ENCODE measurements at places on chromosomes 7 and 10.
A peak's percentile ranks its signal among the peaks of the same experiment; 100 is the strongest.

DNA sequence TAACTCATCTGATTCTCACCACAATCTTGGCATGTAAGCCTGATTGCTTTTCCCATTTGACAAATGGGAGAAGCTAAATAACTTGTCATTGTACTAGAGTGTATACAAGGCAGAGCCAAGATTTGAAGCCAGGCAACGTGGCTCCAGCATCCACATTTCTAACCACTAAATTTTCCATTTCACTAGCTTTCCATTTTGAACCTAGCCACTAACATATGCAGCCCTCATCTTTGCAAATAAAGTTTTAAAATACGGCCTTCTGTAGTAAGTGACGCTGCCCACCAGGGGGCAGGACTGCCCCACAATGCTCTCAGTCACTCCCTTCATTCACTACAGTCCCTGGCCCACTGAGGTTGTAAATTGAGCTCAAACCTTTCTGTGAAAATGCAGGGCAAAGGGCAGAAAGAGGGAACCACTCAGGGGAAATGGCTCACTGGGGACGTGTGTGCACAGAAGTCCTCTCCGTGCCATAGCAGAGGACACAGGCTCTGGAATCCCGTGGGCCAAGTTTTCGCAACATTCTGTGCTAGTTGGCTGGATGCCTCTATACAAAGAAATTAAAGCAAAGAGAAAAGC lies 315.7 kb downstream of the TNS3 start:
- DNase-seq: peak; percentile 15

GRCh38 chr10:28332726-28333125 lies 29.9 kb upstream of the MPP7 start:
- no peak for DNase-seq

- no peak for DNase-seq
Measured at GRCh38 chr10:130621231-130621775, 485.1 kb downstream of the GLRX3 start.

DNA sequence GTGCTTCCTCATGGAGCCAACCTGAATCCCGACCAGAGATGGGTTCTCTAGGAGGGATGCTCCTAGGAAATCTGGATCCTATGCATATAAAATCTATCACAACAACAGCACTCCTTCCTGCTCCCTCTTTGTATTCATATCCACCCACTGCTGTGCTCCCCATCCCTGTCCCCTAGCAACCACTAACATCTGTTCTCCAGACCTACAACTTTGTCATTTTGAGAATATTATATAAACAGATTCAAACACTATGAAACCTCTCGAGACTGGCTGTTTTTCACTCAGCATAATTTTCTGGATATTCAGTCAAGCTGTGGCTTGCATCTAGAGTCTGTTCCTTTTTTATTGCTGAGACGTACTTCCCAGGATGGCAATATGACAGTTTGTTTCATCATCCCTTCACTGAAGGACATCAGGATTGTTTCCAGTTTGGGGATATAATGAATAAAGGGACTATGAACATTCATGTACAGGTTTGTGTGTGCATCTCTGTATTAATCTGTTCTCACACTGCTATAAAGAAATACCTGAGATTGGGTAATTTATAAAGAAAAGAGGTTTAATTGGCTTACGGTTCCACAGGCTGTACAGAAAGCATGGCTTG lies 36.0 kb upstream of the PRR15 start:
- DNase-seq: no peak

DNA sequence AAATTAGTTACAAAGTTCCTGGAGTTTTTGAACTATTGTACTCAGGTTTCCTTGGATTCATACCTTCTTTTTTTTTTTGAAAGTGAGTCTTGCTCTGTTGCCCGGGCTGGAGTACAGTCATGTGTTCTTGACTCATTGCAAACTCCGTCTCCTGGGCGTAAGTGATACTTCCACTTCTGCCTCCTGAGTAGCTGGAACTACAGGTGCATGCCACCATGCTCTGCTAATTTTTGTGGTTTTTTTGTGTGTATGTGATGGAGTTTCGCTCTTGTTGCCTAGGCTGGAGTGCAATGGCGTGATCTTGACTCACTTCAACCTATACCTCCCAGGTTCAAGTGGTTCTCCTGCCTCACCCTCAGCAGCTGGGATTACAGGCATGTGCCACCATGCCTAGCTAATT lies 22.3 kb downstream of the MCM10 start:
- no peak for DNase-seq

- DNase-seq: no peak
Measured at GRCh38 chr7:45237788-45238461, 80.3 kb downstream of the RAMP3 start.

GRCh38 chr7:110283056-110283455 lies 807.9 kb upstream of the LRRN3 start:
- no peak for DNase-seq

DNA sequence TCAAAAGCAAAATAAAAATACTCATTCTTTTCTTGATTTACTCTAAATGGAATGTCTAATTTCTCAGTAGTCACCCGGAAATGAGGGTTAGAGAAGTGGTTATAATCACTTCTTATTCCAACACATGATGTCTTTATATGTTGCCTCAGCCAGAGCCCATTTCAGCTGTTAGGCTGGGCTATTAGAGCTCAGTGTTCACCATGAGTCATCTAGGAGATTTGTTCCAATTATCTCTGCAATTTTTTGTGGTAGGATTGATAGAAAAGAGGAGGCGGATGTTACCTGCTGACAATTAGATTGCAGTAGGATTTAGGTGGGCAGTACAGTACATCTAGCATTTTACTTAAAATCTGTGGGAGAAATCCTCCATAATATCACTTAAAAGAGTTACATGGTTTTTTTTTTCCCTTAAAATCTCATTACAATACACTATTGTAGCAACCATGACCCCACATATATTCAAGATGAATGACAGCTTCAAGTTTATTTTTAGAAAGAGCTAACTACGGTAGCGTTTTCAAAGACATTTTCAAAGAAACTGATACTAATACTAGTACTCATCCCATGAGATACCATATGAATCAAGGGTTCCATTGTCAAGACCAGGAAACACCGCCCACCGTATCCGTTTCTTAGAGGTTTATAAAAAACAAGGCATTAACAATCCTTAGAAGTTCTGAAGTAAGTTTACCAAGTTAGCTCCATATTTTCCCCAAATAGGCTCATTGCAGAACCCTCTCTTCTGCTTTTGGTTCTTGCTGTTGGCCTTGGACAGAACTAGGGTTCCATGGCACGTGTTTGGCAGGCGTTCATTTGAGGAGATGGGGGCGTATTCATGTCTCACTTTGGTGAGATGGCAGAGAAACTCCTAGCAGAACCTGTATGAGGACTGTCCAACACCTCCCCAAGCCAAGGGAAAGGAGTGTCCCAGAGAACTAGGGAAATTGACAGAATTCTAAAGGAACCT lies 10.4 kb downstream of the CPA2 start:
- peak; percentile 11 for DNase-seq

- no peak for DNase-seq
Measured at GRCh38 chr10:73247509-73248258, 629 bp upstream of the DNAJC9 start.

- no peak for DNase-seq
Measured at GRCh38 chr7:84848219-84848973, 338.5 kb downstream of the SEMA3D start.

- DNase-seq: no peak
Measured at GRCh38 chr10:26408858-26409494, 29.2 kb upstream of the APBB1IP start.

DNA sequence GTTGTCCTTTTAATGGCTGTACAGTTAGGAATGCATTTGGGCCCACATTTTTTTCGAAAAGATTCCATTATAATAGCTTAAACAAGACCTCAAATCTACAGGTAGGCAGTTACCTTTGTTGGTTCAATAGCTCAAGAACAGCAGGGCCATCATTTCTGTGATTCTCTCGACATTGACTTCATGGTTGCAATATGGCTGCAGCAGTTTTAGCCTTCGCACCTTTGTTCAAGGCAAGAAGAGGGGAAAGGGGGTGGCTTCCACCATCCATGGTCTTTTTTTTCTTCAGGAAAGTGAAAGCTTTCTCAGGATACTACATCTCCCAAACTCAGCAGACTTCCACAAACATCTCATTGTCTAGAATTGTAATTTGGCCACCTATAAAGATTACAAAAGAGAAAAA lies 2.2 kb upstream of the KBTBD2 start:
- DNase-seq: no peak

DNA sequence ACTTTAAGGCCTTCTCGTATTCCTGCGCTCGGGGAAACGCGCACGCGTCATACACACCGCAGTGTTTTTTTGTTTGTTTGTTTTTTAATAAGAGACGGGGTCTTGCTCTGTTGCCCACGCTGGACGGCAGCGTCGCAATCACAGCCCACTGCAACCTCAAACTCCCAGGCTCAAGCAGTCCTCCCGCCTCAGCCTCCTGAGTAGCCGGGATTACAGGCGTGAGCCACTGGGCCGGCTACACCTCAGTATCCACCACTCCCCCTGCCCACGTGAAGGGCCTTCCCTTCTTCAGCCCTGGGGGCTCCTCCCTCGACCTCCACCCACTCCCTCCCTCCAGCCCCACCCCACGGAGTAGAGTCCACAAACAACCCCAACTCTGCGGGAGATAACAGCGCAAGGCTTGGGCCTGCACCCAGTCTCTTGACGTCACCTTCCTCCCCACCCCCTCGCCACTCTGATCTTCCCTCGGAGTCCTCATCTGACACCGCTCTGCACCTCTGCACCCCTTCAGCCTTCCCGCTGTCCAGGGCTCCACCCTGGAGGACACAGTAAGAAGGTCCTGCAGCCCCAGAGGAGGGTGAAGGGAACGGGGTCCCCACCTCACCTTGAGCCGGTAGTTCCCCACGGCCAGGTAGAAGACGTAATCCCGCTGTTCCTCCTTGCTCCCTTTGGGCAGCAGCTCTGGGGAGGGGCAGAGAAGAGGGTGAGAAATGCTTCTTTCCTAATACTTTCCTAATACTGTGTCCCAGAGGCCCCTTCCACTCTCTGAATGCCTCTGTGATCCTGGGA lies 2.8 kb upstream of the CLDN15 start:
- no peak for DNase-seq
